ENCODE measurements at places on chromosomes 7 and 10. TPM values are rescaled to one million over a fixed set of nuclear protein-coding genes. Genes with fewer than 3 reads are reported as not detected.

GRCh38 chr10:130863044-130863443 lies 448.5 kb downstream of the TCERG1L start:
- no peaks in the 10 kb centered on the region for H3K27me3 ChIP-seq
- no peaks in the 10 kb centered on the region for H3K36me3 ChIP-seq
- no peak overlapping the region for H3K27ac ChIP-seq
- DNase-seq, result no peak

DNA sequence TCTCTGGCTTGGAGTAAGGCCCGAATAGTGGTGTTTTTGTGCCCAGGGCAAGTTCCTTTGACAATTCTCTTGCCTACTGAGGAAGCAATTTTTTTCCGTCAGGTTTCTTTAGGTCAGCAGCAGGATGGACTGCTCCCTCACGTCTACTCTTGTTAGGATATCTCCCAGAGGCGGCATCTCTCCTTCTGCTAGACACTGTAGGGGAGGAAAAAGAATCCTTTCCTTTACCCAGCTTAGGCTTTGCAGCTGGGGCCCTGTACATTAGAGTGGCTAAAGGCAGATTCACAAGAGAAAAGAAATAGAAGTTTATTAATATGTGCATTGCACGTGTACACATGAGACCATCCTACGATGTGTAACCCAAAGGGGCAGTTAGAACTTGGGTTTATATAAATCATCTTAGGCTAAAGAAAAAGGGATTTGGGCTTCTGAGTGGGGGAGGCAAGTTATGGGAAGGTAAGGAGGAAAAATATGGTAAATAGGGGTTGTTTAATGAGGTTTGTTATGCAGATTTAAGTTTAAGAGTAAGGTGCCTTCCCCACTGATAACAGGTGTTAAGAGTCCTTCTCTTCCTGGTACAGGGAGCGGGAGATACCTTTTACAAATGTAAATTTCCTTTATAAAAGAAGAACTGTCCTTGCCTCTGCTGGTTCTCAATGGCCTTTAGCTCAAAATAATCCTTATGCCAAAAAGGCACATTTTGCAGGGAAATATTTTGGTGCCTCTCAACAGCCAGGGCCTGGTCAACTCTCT lies 156.4 kb downstream of the AOAH start:
- H3K4me3 ChIP-seq, result no peak overlapping the region
- H3K27me3 ChIP-seq, result no peaks in the 10 kb centered on the region
- no peak overlapping the region for H3K27ac ChIP-seq
- H3K36me3 ChIP-seq, result peaks cover 18% of the 10 kb centered on the region
- DNase-seq, result no peak
- H3K4me1 ChIP-seq, result peaks cover 17% of the 10 kb centered on the region

Gene MCU
- 13.6 TPM for total RNA-seq

DNA sequence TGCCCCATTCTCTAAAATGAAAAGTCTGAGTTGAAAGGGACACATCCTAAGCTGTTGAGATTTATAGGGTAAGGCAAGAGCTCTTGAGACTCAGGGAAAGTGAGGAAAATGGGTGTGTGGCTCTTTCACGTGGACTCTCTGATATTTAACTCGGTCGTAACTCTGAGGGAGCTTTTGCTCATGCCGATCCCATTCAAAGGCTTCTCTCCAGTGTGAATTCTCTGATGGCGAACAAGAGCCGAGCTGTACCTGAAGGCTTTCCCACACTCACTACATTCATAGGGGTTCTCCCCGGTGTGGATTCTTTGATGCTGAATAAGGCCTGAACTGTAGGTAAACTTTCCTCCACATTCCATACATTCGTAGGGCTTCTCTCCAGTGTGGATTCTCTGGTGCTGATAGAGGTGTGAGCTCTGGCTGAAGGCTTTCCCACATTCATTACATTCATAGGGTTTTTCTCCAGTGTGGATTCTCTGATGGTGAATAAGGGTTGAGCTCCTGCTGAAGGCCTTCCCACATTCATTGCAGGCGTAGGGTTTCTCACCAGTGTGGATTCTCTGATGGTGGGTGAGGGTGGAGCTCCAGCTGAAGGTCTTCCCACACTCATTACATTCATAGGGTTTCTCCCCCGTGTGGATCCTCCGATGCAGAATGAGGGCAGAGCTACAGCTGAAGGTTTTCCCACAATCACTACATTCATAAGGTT lies 10.4 kb downstream of the ZNF3 start:
- H3K4me3 ChIP-seq, result no peak overlapping the region
- H3K4me1 ChIP-seq, result no peaks in the 10 kb centered on the region
- no peak overlapping the region for H3K27ac ChIP-seq
- H3K36me3 ChIP-seq, result peaks cover 78% of the 10 kb centered on the region

Gene STAG3
- 8.1 TPM for total RNA-seq

GRCh38 chr7:105826143-105826542 lies 50.3 kb downstream of the ATXN7L1 start:
- peaks cover 13% of the 10 kb centered on the region for H3K27me3 ChIP-seq
- H3K36me3 ChIP-seq, result peaks cover 5% of the 10 kb centered on the region
- H3K4me1 ChIP-seq, result peaks cover 2% of the 10 kb centered on the region
- no peak overlapping the region for H3K27ac ChIP-seq

GRCh38 chr10:114310346-114310745 lies 71.3 kb downstream of the VWA2 start:
- no peak for DNase-seq
- no peaks in the 10 kb centered on the region for H3K27me3 ChIP-seq
- no peak overlapping the region for H3K4me3 ChIP-seq
- no peaks in the 10 kb centered on the region for H3K4me1 ChIP-seq
- H3K36me3 ChIP-seq, result no peaks in the 10 kb centered on the region

Gene ELMO1
- 101 TPM for total RNA-seq

GRCh38 chr10:111344804-111345203 lies 268.0 kb downstream of the ADRA2A start:
- H3K4me1 ChIP-seq, result no peaks in the 10 kb centered on the region
- no peak overlapping the region for H3K4me3 ChIP-seq
- H3K27ac ChIP-seq, result no peak overlapping the region

DNA sequence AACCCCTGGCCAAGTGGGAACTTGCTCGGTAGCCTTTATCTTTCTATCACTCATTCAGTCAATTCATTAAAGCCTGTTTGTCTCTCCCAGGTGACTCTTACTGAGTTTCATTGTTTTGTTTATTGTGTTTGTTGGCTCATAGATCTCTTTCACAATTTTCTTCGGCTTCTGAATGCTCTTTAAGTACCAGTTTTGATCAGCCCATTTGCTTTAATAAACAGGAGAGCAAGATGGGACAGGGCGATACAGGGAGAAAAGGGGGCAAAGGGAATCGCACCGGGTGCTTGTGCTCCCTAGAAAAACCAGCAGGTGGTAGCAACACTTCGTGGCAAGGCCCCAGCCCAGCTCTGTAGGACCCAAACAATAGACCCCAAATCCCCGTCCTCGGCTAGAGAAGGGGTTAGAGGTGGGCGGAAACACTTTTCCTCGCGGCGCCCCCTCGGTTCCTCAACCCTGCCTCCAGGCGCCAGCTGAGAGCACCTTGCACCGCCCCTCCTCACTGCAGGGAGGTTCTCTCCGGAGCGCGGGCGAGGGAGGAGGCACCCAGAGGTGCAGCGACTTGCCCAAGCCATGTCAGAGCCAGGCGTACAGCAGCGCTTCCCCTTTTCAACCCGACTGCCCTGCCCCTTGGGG lies 1.0 kb upstream of the EPHB6 start:
- H3K4me1 ChIP-seq, result peaks cover 4% of the 10 kb centered on the region
- H3K36me3 ChIP-seq, result no peaks in the 10 kb centered on the region
- peaks cover 15% of the 10 kb centered on the region for H3K27me3 ChIP-seq
- H3K4me3 ChIP-seq, result peak overlapping the region; percentile 88
- peak overlapping the region; percentile 77 for H3K27ac ChIP-seq

DNA sequence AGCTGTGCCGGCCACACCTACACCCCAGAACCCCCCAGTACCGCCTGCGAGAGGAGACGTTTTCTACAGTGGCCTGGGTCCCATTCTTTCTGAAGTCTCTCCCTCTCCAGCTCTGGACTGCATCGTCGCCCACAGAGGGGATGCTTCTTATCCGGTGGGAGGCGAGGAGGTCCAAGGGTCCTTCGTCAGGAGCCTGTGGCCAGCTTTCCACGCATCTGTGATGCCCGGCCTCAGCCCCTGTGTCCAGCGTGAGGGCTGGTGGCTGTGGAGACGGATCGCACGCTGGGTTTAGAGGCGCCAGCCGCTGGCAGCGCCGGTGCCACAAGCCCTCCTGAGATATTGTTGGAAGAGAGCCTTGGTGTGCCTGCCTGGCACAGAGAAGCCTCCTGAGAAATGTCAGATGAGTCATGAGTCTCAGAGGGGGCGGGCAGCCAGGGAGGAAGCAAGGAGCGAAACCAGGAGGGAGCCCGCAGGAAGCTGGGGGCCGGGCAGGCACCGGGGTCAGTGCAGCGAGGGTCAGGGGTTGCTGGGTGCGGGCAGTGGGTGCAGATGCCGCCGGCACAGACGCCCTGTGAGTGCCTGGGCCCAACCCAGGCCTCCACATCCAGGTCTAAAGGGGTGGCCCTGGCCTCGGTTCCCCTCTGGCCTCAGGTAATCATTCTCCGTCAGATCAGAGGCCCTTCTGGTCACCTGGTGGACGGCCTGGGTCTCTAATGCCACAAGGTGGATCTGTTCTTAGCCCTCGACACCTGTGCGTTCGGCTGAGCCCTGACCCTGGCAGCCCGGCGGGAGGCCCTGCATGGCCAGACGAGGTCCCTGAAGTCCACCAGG lies 86.0 kb upstream of the DIP2C start:
- H3K36me3 ChIP-seq, result no peaks in the 10 kb centered on the region
- no peak overlapping the region for H3K4me3 ChIP-seq
- no peak overlapping the region for H3K27ac ChIP-seq
- no peaks in the 10 kb centered on the region for H3K4me1 ChIP-seq
- no peaks in the 10 kb centered on the region for H3K27me3 ChIP-seq
- no peak for DNase-seq

DNA sequence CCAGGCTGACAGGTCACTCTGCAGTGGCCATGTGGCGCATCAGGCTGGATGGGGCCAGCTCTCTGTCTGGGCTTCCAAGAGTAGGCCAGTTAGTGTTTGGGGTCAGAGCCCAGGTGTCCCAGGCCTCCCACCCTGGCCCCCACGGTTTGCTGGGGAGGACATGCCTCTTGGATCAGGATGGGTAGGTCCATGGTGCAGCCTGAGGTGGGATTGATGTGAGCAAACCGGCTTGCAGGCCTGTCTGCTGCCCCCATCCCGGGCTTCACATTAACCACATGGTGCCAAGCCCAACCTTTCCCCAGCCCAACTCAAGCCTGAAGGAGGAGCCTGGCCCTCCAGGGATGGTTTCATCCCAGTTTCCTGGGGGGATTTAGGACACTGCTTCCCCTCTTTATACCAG lies 39.2 kb downstream of the LDB3 start:
- no peak for DNase-seq
- no peak overlapping the region for H3K27ac ChIP-seq
- H3K27me3 ChIP-seq, result no peaks in the 10 kb centered on the region
- no peak overlapping the region for H3K4me3 ChIP-seq
- H3K4me1 ChIP-seq, result peaks cover 9% of the 10 kb centered on the region

DNA sequence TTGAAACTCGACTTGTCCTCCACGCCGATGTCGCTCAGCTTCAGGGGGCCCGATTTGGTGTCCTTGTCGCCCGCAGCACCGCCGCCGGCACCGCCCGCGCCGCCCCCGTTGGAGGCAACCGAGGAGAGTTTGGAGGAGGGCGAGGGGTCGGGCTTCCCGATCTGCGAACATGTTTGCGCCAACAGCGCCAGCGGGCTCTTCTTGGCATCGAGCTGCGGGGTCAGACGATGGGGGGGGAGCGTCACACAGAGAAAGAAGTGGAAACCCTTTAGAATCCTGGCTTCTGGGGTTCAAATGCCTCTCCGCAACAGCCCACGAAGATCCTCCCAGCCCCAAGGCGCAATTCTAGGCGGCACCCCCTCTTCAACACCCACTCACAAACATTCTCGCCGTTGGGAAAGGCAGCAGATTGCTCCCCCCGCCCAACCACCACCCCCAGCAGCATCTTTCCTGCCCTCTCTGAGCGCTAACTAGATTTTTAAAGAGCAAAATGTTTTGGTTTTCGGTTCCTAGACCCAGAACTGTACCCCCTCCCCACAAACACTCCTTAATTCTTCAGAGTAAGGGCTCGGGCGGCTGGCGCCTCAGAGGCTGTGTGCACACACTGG lies 1.3 kb downstream of the ZNF503 start:
- H3K4me3 ChIP-seq, result peak overlapping the region; percentile 66
- H3K4me1 ChIP-seq, result peaks cover 25% of the 10 kb centered on the region
- peaks cover 70% of the 10 kb centered on the region for H3K27me3 ChIP-seq
- no peak overlapping the region for H3K27ac ChIP-seq

DNA sequence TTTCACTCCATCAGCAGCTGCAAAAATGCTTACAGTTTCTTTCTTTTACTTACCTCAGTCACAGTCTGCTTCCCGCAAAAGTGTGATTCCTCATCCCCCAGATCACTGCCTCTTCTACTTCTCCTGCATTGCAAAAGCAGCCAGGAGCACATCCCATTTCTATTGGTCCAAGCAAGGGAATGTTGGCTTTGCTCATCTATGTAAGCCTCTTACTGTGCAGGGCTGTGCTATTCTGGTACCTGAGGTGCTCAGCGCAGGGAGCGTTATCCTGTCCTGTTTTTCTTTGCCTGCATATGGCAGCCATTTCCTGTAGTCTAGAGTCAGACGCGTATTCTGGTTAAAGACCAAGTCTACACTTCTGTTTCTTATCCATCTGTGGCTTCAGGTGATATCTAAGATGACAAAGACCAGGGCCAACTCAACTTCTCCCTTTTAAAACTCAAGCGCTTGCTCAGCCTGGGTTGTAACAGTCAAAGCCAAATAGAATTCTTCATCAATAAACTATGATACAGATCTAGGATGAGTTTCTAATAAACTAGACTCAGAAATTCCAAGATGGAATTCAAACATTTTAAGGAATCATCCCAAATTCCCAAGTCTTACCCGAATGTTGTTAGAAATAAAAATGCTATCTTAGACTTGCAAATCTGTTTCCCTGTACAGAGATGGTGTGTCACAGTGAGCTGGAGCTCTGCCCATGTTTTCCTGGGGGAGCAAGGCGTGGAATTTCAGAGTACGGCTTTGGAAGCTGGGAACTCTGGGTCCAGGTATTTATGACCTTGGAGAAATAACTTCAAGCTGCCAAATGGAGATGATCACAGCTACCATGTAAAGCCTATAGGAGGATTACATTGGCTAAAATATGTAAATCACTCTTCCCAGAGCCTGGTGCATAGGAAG lies 6.1 kb upstream of the RBM17 start:
- peaks cover 14% of the 10 kb centered on the region for H3K36me3 ChIP-seq
- H3K27ac ChIP-seq, result peak overlapping the region; percentile 90
- peak overlapping the region; percentile 74 for H3K4me3 ChIP-seq
- peaks cover 70% of the 10 kb centered on the region for H3K4me1 ChIP-seq
- no peak for DNase-seq

Gene CAV2
- total RNA-seq, result 0.26 TPM

DNA sequence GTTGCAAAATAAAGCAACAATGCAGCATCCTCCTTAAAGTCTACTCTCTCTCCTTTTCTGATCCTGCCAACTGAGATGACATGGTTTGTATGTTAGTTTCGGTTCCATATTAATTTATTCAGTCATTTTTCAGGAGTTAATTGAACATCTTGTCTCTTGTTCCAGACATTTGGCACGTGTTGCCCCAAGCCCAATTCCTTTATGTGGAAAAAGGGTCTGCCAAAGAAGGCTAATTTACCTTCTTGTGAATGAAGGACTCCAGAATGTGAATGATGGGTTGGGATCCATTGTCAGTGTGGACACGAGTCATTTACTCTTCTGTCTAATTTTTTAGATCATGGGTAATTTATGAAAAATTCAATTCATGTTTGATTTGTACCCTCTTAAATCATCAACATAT lies 350.9 kb upstream of the LRGUK start:
- no peaks in the 10 kb centered on the region for H3K27me3 ChIP-seq
- H3K27ac ChIP-seq, result no peak overlapping the region
- no peak for DNase-seq
- peaks cover 12% of the 10 kb centered on the region for H3K4me1 ChIP-seq

GRCh38 chr7:78679112-78679876 lies 774.2 kb downstream of the MAGI2 start:
- H3K4me3 ChIP-seq, result no peak overlapping the region
- no peaks in the 10 kb centered on the region for H3K36me3 ChIP-seq
- DNase-seq, result no peak
